Fibroblast of skin of right biceps (primary cell): ENCODE measurements at places on chromosomes 13 and 19.

- no peak for DNase-seq
Measured at GRCh38 chr13:31195616-31196015, 4.2 kb upstream of the B3GLCT start.

- DNase-seq = no peak
Measured at GRCh38 chr19:14611051-14611450, 28.2 kb downstream of the CLEC17A start.

DNA sequence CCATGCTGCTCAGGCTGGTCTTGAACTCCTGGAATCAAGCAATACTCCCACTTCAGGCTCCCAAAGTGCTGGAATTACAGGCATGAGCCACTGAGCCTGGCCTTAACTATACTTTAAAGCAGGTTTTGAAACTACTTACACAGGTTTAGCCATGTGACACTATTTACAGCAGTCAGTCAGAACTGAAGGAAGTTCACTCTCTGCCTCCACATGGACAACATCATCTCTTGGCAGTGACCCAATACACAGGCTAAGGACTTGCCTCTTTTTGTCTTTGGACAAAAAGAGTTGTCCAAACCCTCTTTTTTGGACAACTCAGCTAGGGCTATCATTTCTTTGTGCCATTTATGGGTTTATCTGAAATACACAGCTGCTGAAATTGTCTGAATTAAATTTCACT is 89.0 kb upstream of the CLDN10 start:
- no peak for DNase-seq

DNA sequence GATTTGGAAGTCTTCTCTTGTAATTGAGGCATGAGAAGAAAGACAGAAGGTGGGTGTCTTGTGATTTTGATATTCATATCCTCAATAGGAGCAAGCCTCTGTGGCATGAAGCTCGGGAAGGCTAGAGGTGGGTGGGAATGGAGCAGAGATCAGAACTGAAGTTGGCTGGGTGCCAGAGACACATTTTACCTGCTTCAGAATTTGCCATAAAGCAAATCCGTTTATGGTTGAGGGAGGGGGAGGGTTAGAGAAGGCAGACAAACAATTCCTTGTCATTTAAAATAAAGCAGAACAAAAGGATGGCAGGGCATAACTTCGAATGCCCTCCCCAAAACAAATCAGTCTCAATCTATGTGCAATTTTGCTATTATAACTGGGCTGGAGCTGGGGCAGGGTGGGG is 305.9 kb downstream of the KLF5 start:
- DNase-seq = no peak

DNA sequence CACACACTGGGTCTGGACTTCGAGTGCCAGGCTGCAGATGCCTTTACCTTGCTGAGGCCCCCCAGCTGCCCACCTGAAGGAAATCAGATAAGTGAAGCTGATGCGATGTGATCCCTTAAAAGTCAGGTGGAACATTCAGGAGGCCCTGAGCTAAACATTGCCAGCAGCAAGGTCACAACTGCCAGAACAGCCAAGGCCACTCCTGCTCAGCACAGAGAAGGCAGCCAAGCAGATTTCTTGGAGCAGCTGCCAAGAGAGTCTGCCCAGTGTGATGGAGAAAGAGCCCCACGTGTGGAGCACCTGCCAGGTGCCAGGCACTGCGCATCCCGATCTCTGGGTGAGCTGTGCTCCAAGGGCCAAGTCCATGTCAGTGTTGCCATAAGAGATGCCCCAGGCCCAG is 20.6 kb upstream of the UQCRFS1 start:
- no peak for DNase-seq

DNA sequence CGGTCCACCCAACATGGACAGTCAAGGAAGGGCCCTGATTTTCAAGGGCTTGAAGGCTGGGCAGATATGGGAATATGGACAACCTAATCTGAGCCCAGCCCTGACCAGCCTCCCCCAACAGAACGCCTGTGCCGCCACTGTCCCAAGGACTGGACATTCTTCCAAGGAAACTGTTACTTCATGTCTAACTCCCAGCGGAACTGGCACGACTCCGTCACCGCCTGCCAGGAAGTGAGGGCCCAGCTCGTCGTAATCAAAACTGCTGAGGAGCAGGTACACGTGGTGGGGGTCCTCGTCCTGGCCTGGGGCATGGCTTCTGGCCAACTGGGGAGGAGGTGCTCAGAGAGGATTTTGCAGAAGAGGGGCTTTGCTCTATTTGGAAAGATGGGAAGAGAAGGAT is 3.5 kb downstream of the CLEC4M start:
- DNase-seq = no peak

DNA sequence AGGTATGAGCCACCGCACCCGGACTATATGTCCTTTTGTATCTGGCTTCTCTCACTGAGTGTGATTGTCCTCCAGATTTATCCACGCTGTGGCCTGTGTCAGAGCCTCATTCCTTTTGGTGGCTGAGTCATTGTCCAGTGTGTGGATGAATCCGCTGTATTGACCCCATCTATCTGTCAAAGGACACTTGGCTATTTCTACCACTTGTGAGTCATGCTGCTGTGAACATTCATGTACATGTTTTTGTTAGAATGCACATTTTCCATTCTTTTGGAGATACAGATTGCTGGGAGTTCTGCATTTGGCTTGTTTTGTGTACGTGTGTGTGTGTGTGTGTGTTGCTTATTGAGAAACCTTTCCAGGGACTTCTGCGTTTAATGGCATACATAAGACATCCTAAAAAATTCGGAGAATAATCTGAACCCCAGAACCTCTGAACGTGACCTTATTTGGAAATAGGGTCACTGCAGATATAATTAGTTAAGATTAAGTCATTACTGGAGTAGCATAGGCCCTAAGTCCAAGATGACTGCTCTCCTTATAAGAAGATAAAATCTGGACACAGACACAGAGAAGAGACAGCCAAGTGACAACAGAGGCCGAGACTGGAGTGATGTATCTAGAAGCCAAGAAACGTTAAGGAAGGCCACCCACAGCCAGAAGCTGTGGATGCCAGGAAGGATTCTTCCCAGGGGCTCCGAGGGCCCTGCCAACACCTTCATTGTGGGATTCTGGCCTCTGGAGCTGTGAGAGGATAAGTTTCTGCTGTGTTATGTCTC is 4.9 kb upstream of the GIPC3 start:
- DNase-seq = peak; percentile 89

DNA sequence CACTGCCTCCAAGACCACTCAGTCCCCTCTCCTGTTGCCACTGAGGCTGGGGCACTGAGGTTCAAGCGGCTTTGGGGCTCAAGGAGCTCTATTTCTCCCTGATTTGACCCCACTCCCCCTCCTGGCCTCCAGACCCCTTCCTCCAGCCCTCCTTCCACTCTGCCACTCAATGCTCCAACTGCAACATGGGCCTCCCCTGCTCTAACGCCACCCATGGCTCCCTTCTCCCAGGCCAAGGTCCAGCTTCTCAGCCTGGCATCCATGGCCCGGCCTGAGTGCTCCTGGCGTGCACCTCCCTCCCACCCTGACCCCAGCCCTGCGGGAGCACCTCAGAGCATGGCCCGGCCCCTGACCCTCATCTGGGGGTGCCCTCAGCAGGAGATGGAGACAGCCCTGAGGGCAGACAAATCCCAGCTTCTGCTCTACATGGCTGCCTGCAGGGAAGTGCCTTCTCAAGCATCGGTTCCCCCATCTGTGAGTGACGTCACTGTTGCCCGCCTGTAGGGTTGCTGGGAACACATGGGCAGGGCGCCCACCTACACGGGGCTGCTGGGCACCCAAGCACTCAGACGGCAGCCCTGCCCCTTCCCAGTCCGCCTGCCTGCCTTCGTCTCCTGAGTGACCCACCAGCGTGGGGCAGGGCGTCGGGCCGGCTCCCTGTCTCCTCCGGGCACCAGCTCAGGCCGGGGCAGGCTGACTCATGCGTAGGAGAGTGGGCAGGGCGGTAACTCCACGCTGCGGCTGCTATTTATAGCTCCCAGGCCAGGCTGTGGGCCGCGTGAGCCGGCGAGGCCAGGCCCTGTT is 1.6 kb upstream of the DIRAS1 start:
- DNase-seq = peak; percentile 14
